Mucosa of descending colon (tissue), 3 donors: ENCODE measurements at places on chromosomes 7 and 10. TPM values are rescaled to one million over a fixed set of nuclear protein-coding genes. Genes with fewer than 3 reads are reported as not detected.

GRCh38 chr10:26478061-26478460, 39.9 kb downstream of the APBB1IP start:
- no peak for DNase-seq

DNA sequence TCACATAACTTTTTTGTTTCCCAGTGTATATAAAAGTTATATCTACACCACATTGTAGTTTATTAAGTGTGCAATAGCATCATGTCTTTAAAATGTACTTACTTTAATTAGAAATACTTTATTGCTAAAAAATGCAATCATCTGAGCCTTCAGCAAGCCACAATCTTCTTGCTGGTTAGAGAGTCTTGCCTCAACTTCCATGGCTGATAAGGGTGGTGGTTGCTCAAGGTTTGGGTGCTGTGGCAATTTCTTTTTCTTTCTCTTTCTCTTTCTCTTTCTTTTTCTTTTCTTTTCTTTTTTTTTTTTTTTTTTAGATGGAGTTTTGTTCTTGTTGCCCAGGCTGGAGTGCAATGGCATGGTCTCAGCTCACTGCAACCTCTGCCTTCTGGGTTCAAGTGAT, 360.0 kb downstream of the MAGI2 start:
- DNase-seq = no peak

DNA sequence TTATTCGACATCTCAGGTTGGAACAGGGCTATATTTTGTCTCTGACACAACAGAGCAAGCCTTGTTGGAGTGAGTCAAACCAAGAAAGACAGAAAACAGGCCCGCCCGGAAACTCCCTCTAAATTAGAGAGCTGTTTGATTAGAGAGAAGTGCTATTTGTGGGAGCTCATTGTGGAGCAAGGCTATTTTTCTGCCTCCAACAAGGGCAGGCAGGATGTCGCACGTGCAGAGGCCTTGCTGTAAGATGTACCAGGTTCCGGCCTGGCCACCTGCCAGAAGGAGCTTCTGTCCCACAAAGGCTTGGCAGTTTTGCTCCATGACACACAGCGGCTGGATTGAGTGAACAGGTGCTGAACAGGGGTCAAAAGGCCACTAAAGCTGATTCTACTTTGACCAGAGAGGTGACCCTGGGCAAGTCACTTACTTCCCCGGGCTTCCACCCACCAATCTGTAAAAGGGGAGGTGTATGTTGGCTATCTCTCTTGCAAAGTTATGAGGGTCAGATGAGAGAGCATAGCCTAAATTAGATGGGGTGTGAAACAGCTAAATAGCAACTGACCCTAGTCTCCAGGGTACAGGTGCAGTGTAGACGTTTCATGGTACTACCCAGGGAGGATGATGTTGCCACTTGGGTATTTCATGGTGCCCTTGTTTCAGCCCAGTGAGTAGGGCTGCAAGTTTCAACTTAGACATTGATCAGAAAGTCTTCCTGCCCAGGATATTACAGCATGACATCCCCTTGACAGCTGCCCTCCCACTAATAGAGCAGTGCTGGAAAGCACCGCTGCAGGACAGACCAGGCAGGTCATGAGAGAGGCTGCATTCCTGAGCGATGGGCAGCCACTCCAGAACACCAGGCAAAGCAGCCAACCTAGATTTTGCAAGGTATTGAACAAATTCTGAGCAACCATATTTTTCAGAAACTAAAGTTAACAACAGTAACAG, 62.0 kb downstream of the VSTM4 start:
- DNase-seq = no peak

GRCh38 chr10:120511165-120511564, 54.1 kb downstream of the PLPP4 start:
- DNase-seq = no peak

DNA sequence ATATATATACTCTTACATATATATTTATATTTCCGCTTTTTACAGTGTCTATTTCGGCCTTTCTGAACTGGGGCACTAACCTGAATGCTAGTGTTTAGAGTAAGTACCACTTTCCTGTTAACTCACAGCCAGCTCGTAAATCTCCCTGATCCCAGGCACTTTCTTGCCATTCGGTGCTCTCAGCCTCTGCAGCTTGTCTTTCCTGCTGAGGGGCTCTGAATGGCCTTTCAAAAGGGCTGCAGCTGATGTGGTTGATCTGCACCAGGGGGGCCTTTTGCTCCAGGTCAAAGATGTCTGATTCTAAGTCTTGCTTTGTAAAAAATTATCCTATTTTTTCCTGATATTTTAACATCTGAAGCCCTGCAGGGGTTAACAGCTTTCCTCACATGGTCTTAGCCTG, 25.5 kb upstream of the HPS1 start:
- no peak for DNase-seq

- DNase-seq = no peak
These were observed 9.9 kb downstream of the STARD3NL start for GRCh38 chr7:38187794-38188440.

DNA sequence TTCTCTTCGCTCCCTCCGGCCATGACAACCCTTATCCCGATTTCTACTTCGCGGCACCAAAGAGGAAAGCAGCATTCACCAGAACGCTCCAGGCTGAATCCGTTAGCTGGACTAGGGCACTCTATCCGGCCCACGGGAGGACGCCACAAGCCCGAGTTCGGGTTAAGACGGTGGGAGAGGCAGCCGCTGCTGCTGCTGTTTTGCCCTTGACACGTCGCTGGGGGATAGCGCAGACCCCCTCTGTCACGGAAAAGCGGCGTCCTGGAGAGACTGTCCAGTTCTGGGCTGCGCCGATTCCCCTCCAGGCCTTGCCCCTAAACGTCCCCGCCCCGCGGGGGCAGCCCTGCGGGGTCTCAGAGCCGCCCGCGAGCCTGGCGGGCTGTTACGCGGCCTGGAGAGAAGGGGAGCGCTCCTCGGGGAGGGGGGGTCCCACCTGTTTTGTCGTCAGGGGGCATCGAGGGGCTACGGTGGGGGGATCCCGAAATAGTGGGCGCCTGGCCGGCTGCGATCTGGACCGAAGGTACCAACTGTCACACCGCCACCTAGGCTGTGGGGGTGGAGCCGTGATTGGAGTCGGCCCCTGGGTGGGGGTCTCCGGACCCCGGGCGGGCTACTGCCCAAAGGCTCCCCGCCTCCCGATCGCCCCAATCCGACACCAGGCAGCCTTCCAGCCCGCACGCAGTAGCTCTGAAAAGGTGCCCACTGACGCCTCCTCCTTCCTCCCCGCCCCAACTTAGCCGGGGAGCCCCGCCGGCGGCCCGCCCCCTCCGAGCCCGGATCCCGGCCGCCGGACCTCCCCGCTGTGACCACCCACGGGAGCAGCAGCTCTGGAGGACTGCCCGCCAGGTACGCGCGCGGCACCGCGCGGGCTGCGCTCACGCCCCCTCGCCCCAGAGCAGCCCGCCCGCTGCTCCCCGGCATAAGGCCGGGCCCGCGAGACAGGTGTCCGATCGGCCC, 772 bp downstream of the SGMS1 start:
- DNase-seq = peak; percentile 76

- no peak for DNase-seq
These were observed 13.7 kb upstream of the HERC4 start for GRCh38 chr10:68088740-68089139.

DNA sequence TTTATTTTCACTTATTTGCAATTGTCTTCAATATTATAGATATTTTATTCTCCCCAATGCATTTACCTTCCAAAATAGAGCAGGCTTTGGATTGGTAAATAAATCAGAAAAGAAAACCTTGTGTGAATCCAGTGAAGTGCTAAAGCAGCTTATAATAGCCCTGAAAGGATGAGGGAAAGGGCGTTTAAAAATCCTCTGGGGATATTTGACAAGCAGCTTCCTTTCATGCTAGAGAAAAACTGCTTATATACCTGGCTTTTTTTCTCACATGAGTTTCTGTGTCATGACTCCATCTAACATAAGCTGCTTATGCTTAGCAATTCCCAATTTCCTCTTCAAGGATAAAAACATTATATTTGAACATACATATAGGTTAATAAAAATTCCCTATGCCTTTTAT, 221.6 kb upstream of the SEMA3E start:
- no peak for DNase-seq

GRCh38 chr10:131270461-131271190, 40.9 kb downstream of the TCERG1L start:
- DNase-seq = no peak

- no peak for DNase-seq
These were observed 398.0 kb downstream of the NXPH1 start for GRCh38 chr7:8831376-8831775.

- peak; percentile 18 for DNase-seq
These were observed 15.3 kb downstream of the CALML3 start for GRCh38 chr10:5540080-5540479.

DNA sequence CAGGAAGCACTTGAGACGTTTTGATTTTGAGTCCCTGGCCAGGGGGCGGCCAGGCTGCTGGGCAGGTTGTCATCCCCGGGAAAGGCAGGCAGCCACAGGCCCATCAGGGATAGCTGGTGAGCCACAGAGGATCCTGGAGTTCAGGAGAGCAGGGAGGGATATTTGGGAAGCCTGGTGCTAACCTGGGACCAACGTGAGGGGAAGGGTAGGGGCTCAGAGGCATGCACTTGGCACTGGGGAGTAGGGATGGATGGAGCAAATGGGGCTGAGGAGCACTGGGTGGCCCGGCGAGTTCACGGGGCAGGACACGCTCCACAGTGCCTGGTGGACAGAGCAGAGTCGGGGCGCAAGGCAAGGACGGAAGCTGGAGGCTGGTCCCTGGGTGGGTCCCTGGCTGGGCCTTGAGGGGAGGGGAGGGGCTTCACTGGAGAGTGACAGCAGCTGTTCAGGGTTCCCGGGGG, 30.2 kb downstream of the LRRC27 start:
- DNase-seq = peak; percentile 44

TRIM74 gene
- 0.95 TPM for total RNA-seq

AMPH gene
- total RNA-seq = 0.41 TPM

TUBAL3 gene
- total RNA-seq = 64.0 TPM

ITGB8 gene
- 10.8 TPM for total RNA-seq

GPR26 gene
- not detected for total RNA-seq
